ENCODE measurements at places on chromosomes 5 and 9.

GRCh38 chr9:76049341-76049740, 158.9 kb downstream of the PCSK5 start:
- no peak for DNase-seq

DNA sequence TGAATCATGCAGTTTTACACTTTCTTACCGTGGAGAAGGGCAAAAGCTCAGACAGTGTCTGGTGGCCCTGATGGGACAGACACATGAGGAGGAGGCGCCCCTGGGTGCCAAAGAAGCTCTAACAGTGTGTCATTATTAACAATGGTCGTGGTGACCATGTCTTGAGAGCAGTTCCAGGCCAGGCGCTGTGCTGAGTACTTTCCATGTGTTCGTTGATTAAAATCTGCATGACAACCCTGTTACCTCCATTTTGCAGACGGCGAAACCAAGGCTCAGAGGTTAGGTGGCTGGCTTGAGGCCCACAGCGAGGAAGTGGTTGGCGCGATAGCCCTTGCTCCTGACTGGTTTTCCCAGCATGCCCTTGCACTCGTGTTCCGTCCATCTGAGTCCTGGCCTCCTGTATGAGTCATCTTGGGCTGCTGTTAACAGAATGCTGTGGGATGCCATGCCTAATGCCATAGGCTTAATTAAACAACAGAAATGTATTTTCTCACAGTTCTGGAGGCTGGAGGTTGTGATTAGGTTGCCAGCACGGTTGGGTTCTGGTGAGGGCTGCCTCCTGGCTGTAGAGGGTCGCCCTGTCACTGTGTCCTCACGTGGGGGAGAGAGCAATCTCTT, 92.0 kb downstream of the AMBP start:
- no peak for DNase-seq

DNA sequence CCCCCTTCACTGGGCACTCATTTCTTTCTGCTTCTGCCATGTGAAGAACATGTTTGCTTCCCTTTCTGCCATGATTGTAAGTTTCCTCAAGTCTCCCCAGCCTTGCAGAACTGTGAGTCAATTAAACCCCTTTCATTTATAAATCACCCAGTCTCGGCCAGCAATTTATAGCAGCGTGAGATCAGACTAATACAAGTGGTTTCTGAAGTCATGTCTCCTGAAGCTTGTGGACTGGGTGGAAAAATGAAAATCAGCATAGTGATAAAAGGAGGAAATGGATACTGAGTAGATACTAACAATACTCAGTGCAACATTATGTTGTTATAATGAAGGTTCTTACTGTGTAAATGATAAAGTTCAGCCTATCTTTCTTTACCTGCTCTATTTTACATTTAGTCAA, 35.1 kb downstream of the NNT start:
- no peak for DNase-seq

GRCh38 chr9:122318284-122318683, 52.5 kb upstream of the PTGS1 start:
- no peak for DNase-seq

- DNase-seq, result no peak
These were observed 759.7 kb upstream of the ZNF608 start for GRCh38 chr5:125506124-125506523.

DNA sequence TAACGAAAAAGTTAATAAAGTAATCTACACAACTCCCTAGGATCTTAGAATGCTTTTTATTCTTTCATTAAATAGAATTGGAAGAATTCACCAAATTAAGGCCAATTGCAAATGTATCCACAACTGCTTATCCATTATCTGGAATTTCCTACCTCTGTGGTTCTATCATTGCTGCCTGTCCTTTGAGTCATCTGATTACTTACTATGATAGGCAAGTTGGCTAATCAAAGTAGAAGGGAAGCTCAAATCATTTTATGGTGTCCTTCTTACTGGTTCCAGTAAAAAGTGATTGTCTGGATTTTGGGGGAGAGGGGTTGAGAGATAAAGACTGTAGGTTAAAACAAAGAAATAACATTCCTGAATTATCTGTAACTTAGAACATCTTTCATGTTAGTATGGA, 161.4 kb upstream of the GNA14 start:
- DNase-seq, result no peak

- no peak for DNase-seq
These were observed 61.7 kb downstream of the PDE8B start for GRCh38 chr5:77272206-77272605.

DNA sequence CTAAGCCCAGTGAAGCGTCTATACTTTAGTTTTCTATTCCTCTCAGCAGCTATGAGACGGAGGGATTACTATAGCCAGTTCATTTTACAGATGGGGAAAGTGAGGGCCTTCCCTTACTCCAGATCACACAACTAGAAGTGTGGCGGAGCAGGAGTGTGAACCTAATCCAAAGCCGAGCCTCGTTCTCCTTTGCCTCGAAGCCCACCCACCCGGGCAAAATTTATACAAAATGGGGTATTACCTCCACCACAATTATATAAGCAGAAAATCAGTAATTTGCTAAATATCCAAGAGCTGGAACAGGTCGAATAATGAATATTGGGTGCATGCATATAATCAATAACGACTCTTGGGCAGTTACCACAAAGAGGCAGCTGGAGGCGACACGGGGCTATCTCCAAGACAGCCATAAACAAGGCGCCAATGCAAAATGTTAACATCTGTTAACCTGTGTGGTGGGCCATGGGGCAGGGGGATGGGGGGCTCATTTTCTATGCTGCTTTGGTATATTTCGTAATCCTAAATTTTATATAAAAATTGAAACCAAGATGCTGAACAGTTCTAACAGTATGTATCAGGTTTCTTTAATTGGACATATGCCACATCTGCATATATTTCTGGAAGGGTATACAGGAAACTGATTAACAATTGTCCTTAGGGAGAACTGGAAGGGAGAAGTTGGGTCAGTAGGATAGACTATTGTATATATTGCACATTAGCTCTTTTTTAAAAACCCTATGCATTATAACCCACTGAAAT, 1.2 kb upstream of the RNF44 start:
- DNase-seq, result no peak

- no peak for DNase-seq
These were observed 90.7 kb downstream of the PTCH1 start for GRCh38 chr9:95425910-95426551.

GRCh38 chr5:57878301-57878722, 395.7 kb upstream of the ACTBL2 start:
- no peak for DNase-seq

DNA sequence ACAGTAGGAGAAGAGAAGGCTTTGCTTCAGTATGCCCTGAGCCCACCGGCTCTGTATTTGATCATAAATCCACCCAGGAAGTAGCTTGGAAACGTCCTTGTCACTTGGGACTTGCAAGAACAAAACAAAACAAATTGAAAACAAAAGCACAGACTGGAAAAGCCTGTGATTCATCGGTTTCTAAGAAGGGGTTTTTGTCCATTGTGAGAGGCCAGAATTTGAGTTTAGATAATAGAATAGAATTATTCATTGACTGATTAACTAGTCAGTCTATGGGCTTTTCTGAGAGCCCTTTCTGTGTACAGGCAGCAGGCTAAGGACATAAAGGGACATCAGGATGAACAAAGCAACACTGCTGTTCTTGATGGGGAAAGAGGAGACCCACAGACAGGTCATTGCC, 424.8 kb downstream of the IRX1 start:
- no peak for DNase-seq

GRCh38 chr5:130135506-130135905, 231.2 kb downstream of the CHSY3 start:
- no peak for DNase-seq

All from activated naive CD4-positive, alpha-beta T cell (primary cell).